Fibroblast of skin of left quadriceps (primary cell): ENCODE measurements at places on chromosomes 6 and 20.

DNA sequence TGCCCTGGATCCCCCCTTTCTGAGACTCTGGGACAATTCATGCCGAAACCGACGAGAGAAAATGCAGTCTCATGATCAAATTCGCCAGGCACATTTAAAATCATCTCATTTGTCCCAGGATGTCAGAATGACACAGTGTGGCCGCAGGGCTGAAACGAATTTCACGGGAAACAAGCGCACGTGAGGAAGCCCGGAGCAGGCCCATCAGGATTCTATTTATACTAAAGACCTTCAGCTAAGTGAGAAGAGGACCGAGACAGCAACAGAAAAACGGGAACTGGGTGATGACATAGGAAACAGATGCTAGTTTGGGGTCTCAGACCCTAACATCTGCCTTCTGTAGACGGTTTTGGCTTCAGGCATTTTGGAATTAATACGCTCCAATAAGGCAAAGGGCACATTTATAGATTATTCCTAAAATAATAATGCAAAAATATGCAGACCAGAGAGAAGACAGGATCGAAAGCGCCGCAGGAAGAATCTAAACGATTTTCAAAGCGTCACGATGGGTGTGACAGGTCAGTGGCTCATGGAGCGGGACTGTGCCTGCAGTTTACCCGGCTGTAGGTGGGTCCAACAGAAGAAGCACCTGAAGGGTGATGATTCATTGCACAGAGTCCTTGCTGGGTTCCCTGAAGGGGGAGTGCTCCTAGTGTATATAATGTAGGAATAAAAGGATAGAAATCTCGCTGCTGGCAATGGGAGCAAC lies 80.8 kb upstream of the MPC1 start:
- no peak for DNase-seq

DNA sequence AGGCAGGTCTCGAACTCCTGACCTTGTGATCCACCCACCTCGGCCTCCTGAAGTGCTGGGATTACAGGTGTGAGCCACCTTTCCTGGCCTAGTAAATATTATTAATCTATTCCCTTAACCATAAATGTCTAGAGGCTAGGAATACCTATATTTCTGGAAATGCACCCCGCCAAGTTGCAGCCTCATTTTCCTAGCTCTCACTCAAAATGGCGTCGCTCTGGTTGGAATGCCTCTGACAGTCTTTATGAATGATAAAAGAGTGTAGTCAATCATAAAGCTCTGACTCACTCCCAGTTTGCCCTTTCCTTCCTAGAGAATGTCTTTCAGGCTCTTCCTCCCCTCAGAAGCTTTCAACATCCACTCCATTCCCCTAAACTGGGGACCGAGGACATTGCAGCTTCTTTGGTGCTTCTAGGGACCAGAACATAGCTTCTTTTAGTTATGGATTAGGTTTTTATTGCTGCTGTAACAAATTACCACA lies 14.1 kb upstream of the TRIM26 start:
- no peak for DNase-seq

- no peak for DNase-seq
Observed at GRCh38 chr6:160004419-160005175, 35.7 kb downstream of the IGF2R start.

DNA sequence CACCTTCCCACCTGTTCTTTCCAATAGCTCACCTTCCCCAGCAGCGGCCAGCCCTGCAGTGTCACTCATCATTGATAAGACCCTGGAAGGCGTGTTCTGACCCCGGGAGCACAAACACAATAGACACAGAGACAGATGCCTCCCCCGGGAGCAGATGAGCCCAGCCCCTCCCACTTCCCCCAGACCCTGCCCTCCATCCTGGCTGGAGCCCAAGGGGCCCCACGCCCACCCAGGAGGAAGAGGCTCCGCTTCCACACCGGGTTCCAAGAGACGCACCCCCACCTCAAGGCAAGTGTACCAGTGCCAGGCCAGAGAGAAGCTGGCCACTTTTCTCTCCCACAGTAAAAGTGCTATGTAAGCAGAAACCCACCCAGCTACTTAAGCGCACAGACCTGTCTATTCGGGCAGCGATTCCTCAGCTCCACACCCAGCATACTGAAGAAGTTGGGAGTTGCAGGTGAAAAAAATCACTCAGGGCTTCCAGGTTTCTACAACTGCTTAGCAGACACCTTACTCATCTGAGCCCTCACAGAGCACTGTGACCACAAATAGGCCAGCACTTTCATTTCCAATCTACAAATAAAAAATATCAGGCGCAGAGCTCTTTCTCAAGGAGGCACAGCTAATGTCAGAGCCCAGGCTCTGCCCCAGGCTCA lies 93.4 kb upstream of the NXT1 start:
- no peak for DNase-seq

GRCh38 chr6:46781478-46782378 lies 11.5 kb upstream of the MEP1A start:
- DNase-seq = peak; percentile 6

- no peak for DNase-seq
Observed at GRCh38 chr6:120260636-120261035, 911.1 kb upstream of the MAN1A1 start.

GRCh38 chr6:142714951-142715785 lies 229.8 kb downstream of the HIVEP2 start:
- no peak for DNase-seq
